ENCODE measurements at places on chromosomes 7 and 10. TPM values are rescaled to one million over a fixed set of nuclear protein-coding genes. Genes with fewer than 3 reads are reported as not detected.

DNA sequence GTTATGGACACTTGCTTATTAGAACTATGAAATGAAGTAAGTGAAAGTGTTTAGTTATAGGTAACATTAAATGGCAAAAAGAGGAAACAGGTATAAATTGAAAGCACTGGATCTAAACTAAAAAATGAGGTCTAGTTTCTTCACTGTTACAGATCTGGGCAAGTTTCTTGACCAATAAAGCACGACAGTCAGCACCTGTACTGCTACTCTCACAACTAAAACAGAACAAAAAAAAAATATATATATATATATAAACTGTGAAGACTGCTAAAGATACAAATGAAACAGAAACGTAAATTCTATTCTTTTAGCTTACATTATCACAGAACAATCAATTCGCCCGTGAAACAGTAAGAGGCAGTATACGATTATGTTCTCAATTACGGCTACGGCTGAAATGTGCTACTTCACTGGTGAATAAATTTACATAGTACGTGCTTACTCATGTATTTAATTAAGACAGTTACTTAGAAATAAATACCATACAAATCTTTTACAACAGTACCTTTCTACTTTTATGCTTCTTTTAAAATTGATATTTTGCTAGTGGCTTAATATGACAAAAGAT, 4.2 kb downstream of the AHR start:
- no peak for DNase-seq

DNA sequence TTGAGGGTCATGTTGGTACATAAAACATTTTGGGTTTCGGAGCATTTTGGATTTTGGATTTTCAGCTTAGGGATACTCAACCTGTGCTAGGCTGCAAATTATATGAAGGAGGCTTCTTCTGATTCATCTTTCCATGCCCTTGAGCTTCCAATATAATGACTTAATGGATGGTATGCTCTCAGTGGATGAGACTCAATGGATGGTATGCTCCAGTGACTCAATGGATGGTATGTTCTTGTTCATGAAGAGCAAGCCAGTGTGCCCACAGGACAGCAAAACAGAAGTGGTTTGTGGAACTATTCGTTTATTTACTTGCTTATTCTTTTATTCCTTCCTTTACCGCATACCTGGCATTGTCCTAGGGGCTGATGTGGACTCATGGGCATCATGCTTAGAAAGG, 969.6 kb downstream of the LRMDA start:
- DNase-seq = no peak

Gene PON1
- total RNA-seq = not detected

DNA sequence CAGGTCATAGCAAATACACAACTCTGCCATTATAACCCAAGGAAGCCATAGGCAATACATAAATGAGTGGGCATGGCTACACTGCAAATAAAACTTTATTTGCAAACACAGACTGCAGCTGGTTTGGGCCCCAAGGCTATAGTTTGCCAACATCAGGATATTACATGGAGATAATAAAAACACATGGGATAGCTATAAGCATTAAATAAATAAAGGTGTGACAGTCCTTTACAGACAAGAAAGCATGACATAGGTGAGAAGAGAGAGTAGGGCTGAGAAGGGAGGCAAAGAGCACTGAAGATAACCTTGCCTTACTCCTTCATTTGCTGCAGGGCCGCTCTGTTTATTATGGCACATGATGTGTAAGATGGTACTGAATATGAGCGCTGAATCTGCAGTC, 135.1 kb upstream of the GHITM start:
- DNase-seq = no peak

Gene CPA5
- not detected for total RNA-seq

DNA sequence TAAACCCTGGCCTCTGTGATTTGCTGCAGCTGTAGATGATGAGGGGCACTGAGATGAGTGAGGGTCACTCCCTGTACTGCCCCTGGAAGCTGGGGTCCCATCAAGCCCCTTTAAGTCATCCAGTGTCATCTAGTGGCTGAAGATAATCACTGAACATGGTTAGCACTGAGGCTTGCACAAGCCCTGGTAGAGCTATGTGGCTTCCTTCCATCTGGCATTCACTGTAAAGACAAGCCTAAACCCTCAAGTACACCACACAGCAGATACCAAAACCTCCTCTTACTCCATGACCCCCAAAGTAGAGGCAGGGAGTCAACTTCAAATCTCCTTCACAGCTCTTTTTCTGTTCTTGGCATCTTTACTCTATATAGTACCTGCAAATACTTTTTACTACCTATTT, 72.7 kb upstream of the MRLN start:
- DNase-seq = no peak

GRCh38 chr10:73093922-73094850, 2.5 kb downstream of the P4HA1 start:
- no peak for DNase-seq

Gene ZNF282
- total RNA-seq = 14.0 TPM

DNA sequence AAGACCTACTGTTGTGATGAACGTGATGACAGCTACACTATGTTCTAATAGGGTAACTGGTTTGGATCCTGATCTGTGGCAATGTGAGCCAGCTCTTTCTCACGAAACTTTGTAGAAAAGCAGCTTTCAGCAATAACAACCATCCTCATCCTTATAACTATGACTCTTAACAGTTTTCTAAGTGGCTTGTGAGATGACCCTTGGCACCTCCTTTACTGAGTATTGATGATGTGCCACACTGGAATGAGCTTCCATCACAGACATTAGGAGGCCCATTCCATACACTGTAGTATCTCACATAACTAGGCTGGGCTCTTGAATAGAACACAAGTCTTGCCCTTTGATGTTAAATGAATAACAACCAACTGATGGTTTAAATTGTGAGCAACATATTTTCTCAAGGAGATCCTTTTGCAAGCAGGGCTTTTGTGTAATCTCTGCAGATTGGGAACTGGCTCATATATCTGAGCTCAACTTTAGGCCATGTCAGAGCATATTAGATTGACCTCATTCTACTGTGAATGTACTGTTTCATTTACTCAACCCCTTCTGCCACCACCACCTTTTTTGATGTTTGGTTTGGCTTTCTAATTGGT, 46.4 kb downstream of the MYPN start:
- no peak for DNase-seq

GRCh38 chr7:106418526-106418925, 133.7 kb upstream of the NAMPT start:
- no peak for DNase-seq

DNA sequence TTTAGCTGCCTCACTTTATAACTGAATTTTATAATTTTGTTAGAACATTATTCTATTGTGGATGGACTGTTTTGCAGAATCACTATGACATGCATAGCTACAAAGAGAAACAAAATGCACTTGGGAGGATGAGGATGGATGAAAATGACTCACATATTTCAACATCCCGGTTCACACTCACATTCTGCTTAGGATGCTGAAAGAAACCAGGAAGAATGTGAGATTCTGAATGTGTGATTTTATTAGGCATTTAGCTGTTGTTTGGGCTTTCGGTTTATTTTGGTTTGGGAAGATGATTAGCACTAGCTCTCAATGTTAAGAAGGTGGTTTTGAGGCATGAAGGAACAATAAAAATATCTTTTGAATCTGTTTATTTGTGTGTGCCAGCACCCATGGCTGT, 235.5 kb downstream of the SEMA3E start:
- no peak for DNase-seq

DNA sequence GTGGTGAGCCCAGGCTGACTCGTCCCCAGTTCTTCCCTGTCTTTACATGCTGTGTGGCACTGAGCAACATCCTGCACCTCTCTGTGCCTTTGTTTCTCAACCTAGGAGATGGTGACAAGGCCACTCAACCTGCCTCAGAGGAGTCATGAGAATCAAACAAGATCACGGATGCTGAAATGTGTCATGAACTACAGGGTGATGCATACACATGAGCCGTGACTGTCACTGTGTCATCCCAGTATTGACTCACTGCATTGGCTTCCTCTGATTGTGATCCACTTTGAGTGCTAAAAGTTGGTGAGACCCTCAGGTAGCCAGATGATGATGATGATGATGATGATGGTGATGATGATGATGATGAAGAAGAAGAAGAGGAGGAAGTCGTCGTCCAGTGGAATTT, 11.5 kb downstream of the C10orf71 start:
- no peak for DNase-seq

DNA sequence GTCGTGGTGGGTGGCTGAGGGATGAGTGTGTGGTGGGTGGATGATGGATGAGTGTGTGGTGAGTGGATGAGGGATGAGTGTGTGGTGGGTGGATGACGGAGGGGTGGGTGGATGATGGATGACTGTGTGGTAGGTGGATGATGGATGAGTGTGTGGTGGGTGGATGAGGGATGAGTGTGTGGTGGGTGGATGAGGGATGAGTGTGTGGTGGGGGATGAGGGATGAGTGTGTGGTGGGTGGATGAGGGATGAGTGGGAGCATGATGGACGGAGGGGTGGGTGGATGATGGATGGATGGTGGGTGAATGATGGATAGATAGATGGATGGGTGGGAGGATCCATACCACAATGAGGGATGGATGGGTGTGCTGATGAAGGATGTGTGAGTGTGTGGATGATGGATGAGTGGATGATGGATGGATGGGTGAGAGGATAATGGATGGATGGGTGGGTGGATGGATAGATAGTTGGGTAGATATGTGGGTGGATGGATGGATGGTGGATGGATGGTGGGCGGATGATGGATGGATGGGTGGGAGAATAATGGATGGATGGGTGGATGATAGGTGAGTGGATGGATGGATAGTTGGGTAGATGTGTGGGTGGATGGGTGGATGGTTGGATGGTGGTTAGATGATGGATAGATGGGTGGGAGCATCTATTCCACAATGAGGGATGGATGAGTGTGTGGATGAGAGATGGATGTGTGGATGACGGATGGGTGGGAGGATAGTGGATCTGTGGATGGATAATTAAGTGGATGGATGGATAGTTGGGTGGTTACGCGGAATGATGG, 266.8 kb downstream of the CELF2 start:
- DNase-seq = no peak

DNA sequence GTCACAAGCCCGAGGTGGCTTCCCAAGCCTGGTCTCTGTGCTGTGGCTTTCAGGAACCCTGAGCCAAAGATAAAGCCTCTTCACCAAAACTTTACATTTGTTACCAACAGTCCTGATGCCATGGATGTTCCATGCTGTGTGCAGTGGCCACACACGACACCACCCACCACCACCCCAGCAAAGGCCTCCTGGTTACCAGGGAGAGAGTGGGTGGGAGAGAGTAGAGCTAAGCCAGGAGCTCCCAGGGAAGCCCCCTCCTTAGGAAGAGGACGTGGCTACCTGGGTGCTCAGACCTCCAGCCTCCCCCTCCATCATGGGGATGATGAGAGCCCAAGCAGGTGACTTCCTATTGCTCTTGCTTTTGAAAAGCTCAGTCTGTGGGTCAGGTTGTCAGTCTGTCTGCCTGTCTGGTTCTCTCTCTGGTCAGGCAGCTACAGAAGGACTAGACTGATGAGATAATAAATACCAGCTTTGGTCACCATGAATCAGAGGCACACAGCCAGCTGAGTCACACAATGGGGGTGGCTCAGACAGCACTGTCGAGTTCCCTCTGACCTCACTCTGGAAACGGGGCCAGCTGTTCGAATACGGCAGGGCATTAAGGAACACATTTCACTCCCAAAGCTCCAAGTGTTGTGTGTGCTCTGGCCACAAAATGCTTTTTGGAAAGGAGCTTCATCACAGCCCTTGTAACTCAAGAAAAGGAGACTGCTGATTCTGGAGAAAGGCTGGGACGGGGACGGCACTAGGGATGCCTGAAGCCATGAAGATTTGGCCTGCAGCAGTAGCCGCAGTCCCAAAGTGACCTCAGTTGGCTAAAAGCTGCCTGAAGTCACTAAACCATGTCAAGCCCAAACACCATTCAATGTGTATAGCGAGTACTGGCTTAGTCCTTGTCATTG, 166.0 kb downstream of the FANK1 start:
- peak; percentile 84 for DNase-seq
